Endodermal cell (in vitro differentiated cells): ENCODE measurements at places on chromosomes 3 and 15. TPM values are rescaled to one million over a fixed set of nuclear protein-coding genes. Genes with fewer than 3 reads are reported as not detected.

DNA sequence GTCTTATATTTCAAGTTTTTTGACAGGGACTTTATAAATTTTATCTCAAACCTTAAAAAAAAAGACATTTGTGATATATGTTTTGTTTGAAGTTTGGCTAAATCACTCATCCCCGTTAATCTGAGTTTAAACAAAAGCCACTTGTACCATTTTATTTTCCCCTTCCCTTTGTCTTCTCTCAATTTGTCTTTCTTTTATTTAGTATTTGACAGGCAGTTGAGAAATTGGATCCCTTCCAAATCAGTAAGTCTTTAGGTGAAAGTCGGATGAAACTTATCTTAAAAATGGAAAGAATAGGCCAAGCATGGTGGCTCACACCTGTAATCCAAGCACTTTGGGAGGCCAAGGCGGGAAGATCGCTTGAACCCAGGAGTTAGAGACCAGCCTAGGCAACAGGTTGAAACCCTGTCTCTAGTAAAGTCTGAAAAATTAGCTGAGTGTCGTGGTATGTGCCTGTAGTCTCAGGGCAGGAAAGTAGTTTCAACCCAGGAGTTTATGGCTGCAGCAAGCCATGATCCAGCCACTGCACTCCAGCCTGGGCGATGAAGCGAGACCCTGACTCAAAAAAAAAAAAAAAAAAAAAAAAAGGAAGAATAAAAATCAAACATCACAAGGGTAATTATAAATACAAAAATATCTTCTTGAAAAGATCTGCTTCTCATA, 394.6 kb upstream of the TPM1 start:
- H3K36me3 ChIP-seq, result peaks cover 49% of the 10 kb centered on the region
- no peaks in the 10 kb centered on the region for H3K4me1 ChIP-seq

- H3K36me3 ChIP-seq, result no peaks in the 10 kb centered on the region
- H3K4me1 ChIP-seq, result no peaks in the 10 kb centered on the region
- no peak overlapping the region for H3K4me3 ChIP-seq
- H3K27me3 ChIP-seq, result no peaks in the 10 kb centered on the region
- no peak for DNase-seq
- H3K27ac ChIP-seq, result no peak overlapping the region
These were observed 1114.8 kb downstream of the ROBO2 start for GRCh38 chr3:78154521-78155186.

- no peak for DNase-seq
- H3K27me3 ChIP-seq, result no peaks in the 10 kb centered on the region
- peak overlapping the region; percentile 93 for H3K4me3 ChIP-seq
- peak overlapping the region; percentile 91 for H3K27ac ChIP-seq
These were observed 1.4 kb downstream of the MAPK6 start for GRCh38 chr15:52020221-52021085.

- no peaks in the 10 kb centered on the region for H3K4me1 ChIP-seq
- no peaks in the 10 kb centered on the region for H3K36me3 ChIP-seq
- DNase-seq, result no peak
- no peak overlapping the region for H3K27ac ChIP-seq
These were observed 12.4 kb downstream of the ACTC1 start for GRCh38 chr15:34782901-34783300.

DNA sequence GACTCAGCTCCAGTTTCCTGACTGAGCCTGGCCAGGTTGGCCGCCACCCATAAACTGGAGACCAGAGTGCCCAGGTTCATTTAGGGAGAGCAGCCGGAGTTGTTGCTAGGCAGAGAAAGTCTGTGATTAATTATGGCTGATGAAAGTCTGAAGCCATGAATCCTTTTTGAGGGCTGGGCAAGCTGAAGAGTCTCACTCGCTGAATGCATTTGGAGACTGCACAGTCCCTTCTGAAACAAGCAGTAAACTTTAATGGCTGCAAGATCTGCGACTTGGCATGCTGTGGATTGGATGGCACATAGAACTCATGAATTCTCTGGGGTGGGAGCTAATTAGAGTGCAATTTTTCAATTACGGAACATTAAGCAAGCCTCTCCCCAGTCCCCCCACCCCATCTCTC, 282.1 kb downstream of the RPLP1 start:
- no peak for DNase-seq
- no peaks in the 10 kb centered on the region for H3K27me3 ChIP-seq
- H3K36me3 ChIP-seq, result no peaks in the 10 kb centered on the region

DNA sequence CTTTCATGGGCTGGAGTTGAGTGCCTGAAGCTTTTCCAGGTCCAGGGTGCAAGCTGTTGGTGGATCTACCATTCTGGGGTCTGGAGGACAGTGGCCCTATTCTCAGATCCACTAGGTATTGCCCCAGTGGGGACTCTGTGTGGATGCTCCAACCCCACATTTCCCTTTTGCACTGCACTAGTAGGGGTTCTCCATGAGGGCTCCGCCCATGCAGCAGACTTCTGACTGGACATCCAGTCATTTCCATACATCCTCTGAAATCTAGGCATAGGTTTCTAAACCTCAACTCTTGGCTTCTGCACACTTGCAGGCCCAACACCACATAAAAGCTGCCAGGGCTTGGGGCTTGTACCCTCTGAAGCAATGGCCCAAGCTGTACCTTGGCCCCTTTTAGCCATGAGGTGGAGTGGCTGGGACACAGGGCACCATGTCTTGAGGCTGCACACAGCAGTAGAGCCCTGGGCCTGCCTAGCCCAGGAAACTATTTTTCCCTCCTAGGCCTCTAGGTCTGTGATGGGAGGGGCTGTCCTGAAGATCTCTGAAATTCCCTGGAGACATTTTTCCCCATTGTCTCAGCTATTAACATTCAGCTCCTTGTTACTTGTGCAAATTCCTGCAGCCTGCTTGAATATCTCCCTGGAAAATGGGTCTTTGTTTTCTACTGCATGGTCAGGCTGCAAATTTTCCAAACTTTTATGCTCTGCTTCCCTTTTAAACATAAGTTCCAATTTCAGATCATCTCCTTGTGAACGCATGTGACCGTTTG, 6.0 kb upstream of the HACD2 start:
- peak overlapping the region; percentile 77 for H3K4me3 ChIP-seq
- no peaks in the 10 kb centered on the region for H3K27me3 ChIP-seq
- no peaks in the 10 kb centered on the region for H3K4me1 ChIP-seq

CAMK2N2 gene
- 1.8 and 2.5 TPM in 2 replicates for total RNA-seq

GRCh38 chr15:56184516-56184915, 59.2 kb downstream of the RFX7 start:
- H3K4me3 ChIP-seq, result no peak overlapping the region
- no peaks in the 10 kb centered on the region for H3K4me1 ChIP-seq
- DNase-seq, result no peak
- no peak overlapping the region for H3K27ac ChIP-seq

GRCh38 chr3:64894006-64894405, 206.2 kb upstream of the ADAMTS9 start:
- H3K4me3 ChIP-seq, result no peak overlapping the region
- H3K27ac ChIP-seq, result no peak overlapping the region
- no peaks in the 10 kb centered on the region for H3K27me3 ChIP-seq
- peaks cover 22% of the 10 kb centered on the region for H3K4me1 ChIP-seq
- H3K36me3 ChIP-seq, result no peaks in the 10 kb centered on the region

DNA sequence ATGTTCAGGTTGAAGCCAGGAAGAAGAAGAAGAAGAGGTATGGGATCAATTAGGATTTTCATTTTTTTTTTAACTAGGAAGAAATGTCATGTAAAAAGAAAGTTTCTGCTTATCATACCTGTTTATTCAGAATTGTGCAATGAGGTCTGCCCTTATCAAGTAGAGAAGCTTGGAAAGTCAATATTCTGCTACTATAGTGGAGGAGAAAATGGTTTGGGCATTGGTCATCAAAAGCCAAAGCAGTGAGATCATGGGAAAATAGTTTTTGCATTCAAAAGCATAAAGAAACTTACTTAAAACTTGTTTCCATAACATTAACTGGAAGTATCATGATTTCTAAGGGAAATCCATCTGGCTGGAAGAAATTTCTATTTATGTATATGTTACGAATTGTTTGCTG, 1239.2 kb downstream of the NSUN3 start:
- DNase-seq, result no peak
- no peaks in the 10 kb centered on the region for H3K36me3 ChIP-seq
- no peak overlapping the region for H3K27ac ChIP-seq
- H3K27me3 ChIP-seq, result no peaks in the 10 kb centered on the region
- no peaks in the 10 kb centered on the region for H3K4me1 ChIP-seq

GRCh38 chr15:90058775-90059174, 43.5 kb downstream of the IDH2 start:
- no peak overlapping the region for H3K4me3 ChIP-seq
- no peaks in the 10 kb centered on the region for H3K27me3 ChIP-seq
- no peaks in the 10 kb centered on the region for H3K36me3 ChIP-seq
- no peak overlapping the region for H3K27ac ChIP-seq
- peaks cover 16% of the 10 kb centered on the region for H3K4me1 ChIP-seq
- no peak for DNase-seq

DNA sequence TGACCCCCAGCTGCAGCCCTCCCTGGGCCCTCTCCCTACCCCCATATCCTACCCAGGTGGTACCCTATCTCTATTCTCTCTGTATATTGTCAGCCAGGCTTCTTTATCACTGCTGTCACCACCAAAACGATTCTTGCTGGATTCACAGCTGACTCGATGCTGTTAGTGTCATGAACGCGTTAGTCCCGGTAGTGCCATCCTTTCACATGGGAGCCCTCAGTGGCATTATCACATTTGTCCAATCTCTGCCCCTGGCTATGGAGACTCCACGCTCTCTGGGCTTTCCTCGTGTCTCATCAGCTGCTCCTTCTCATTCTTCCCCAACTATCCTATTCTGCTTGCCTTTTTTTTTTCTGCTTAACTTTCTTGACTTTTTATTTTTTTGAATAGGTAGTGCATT, 7.0 kb downstream of the SCAMP5 start:
- no peaks in the 10 kb centered on the region for H3K4me1 ChIP-seq
- no peak overlapping the region for H3K27ac ChIP-seq
- no peaks in the 10 kb centered on the region for H3K36me3 ChIP-seq
- H3K4me3 ChIP-seq, result no peak overlapping the region

- H3K27me3 ChIP-seq, result no peaks in the 10 kb centered on the region
- no peaks in the 10 kb centered on the region for H3K36me3 ChIP-seq
- no peaks in the 10 kb centered on the region for H3K4me1 ChIP-seq
- no peak overlapping the region for H3K27ac ChIP-seq
These were observed 81.7 kb upstream of the DPH6 start for GRCh38 chr15:35627696-35628095.

HDGFL3 gene
- 109 and 123 TPM in 2 replicates for total RNA-seq

GRCh38 chr3:67646586-67647234, 7.7 kb downstream of the SUCLG2 start:
- peaks cover 3% of the 10 kb centered on the region for H3K4me1 ChIP-seq
- no peak overlapping the region for H3K4me3 ChIP-seq
- no peaks in the 10 kb centered on the region for H3K27me3 ChIP-seq
- DNase-seq, result no peak

CLDN18 gene
- 0.15 to 0.75 TPM (median 0.27 TPM) in 3 replicates for total RNA-seq

GRCh38 chr15:70855764-70856163, 1.8 kb upstream of the LARP6 start:
- no peaks in the 10 kb centered on the region for H3K27me3 ChIP-seq
- H3K27ac ChIP-seq, result no peak overlapping the region
- H3K4me1 ChIP-seq, result no peaks in the 10 kb centered on the region
- no peak for DNase-seq
- H3K36me3 ChIP-seq, result peaks cover 9% of the 10 kb centered on the region
- H3K4me3 ChIP-seq, result no peak overlapping the region
